ENCODE measurements at places on chromosomes 7 and 10.

DNA sequence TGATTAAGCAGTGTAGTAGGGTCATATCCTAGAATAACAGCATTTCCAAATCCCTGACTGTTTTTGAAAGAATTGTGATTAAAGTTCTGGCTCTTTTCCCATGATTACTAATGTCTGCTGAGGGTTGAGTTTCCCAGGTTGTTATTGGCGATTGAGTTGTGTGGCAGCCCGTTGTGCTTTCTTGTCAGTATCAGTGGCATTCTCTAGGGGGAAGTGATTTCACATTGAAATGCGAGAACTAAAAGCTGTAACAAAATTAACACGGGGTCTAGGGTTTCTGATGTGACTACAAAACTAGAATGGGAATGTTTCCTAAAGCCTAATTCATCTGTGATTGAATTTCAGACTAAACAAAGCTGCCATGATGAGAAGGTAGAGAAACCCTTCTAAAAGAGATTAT, 349.4 kb downstream of the EXOC4 start:
- no peak for DNase-seq

GRCh38 chr7:156942708-156943090, 6.8 kb upstream of the NOM1 start:
- no peak for DNase-seq

DNA sequence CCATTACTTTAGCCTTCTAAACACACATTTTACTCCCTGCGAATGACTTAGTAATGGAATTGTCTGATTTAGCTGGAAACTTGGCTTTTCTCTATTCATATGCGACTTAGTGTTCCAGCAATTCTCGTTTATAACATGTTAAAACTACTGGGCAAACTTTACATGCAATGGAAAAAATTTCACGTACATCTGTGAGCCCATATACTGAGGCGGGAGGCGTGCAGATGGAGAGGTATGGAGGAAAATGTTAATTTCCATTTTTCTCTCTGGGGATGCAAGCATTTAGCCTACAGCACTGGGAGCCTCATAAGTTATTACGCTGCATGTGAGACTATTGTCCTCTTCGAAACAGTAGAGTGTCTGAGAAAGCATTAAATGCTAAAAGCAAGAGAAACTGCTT, 591.5 kb upstream of the ANKRD30A start:
- DNase-seq: no peak

DNA sequence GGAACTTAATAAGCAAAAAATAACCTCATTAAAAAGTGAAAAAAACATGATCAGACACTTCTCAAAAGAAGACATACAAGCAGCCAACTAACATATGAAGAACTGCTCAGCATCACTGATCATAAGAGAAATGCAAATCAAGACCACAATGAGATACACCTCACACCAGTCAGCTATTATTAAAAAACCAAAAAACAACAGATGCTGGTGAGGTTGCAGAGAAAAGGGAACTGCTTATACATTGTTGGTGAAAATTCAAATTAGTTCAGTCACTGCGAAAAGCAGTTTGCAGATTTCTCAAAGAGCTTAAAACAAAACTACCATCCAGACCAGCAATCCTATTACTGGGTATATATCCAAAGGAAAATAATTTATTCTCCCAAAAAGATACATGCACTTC, 513.3 kb downstream of the MDFIC start:
- no peak for DNase-seq

GRCh38 chr7:78716876-78717275, 736.6 kb downstream of the MAGI2 start:
- no peak for DNase-seq

DNA sequence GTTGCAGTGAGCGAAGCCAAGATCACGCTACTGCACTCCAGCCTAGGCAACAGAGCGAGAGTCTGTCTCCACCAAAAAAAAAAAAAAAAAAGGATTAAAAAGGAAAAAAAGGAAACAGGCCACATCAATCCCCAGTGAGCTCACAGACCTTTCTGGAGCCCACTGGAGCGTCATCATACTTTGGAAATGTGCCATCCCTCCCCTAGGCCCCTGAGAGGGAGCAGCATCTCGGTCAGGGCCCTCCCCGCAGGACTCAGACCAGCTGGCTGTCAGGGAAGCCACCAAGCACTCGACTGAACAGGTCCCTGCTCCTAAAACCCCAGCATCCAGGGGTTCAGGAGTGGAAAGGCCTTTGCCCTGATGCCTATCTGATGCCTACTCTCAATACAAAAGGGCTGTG, 97.9 kb upstream of the SH2B2 start:
- DNase-seq: no peak

DNA sequence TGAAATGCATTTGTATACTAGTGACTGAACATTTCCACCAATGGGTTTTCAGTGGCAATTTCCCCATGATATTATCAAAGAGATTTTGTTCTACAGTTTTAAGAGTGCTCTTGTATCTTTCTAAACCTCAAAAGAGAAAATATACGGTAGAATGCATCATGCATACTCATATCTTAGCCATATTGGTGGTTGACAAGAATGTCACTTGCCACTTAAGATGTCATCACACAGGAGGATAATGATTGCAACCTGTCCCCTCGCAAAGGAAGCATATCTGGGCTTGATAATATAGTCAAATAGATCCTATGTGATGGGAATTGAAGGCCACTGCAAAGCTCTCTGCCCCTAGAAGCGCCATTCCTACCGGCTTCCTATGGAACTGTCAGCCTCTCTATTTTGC, 79.3 kb upstream of the ARMC3 start:
- DNase-seq: no peak

GRCh38 chr10:31001740-31002139, 29.9 kb downstream of the ZNF438 start:
- no peak for DNase-seq

DNA sequence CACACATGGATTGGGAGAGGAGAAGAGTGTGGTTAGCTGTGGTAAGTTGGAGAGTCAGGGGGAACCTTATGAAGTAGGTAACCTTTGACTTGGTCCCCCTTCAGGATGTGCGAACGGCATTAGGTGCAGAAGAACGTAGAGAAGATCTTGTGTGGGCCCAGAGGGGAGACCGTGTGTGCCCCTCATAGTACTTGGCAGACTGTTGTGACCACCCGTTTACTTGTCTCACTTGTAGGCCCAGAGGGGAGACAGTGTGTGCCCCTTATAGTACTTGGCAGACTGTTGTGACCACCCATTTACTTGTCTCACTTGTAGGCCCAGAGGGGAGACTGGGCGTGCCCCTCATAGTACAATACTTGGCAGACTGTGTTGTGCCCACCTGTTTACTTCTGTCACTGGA, 2.6 kb downstream of the GTPBP4 start:
- no peak for DNase-seq

- no peak for DNase-seq
These were observed 222.7 kb downstream of the PRPF18 start for GRCh38 chr10:13809427-13809826.

DNA sequence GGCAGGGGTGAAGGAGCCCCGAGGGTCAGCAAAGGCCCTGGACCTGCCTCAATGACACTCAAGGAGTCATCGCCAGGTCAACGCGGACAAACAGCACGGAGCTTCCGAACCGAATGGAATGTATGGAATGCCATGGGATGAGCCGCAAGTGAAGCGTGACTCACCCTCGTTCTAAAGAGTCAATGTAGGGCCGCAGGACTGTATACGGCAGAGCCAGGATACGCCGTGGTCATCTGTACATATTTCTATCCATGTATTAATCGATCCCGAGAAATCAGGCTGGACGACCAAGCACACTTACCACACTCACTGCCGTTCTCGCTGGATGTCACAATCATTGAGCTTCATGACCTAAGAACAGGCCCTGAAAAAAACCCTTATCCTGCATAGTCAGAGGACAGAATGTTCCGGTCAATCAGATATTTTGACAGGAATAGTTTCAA, 4.3 kb downstream of the SNX8 start:
- no peak for DNase-seq

DNA sequence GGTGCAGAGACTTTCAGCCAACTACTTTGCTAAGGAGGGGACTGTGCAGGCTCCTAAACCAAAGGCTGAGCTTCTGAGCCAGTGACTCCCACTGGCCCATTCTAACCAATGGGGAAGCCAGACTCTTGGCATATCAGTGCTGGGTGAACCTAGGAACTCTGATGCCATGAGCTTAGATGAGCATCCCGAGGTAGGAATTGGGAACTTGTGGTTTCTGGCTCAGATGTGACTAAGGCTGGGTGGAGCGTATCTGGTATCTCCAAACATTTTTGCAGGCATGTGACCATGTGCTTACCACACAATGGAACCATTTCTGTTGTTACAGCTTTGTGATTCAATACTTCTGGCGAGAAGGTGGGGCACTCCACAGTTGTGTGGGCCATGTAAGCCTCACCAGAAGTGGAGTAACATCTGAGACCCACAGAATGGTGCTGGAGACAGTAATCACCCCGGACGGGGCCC, 2.5 kb upstream of the AVPI1 start:
- no peak for DNase-seq

GRCh38 chr7:151345576-151346469, 4.2 kb downstream of the NUB1 start:
- no peak for DNase-seq

DNA sequence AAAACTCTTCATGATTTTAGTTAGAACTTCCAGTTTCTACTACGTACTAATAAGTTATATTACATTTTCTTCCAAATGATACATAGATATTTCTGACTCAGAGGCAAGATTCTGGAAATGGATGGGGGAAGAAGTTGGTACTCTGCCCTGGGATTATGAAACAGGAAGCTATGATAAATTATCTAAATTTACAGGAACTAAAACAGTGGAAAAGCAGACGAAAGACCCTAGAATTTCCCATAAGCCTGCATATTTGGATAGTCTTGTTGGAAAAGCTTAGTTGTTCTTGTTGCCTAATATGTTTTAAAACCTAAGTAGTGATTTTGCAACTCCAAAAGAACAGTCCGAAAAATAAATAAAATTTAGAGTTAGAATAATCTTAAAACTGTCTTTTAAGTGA, 21.8 kb downstream of the CFAP69 start:
- DNase-seq: no peak

DNA sequence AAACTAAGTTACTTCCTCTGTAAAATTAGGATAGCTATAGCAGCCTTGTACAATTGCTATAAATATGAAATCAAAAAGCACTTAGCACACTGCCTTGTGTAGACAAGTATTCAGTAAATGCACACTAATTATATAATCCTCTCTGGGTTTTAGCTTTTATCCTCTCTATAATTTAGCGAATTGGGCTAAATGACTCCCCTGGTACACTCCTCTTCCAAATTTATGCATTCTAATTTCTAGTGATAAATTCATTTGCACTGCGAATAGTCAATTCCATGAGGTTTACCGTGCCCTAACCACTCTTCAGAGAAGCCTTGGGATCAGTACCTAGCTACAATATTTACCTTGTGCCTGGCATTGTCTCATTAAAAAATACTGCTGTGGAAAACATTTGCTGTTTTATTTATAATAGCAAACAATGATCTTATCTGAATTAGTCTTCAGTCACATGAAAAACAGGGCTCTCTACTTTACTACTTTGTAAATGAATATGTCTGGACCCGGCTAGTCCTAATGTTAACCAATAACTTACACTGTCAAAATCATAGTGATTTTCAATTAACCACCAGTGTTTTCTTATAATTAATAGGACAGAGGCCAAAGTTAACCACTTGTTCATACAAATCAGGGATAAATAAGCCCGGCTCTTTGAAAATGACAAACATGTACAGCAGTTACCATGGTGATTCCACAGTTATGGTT, 577.9 kb downstream of the IPMK start:
- DNase-seq: no peak

GRCh38 chr10:20108021-20108420, 291.8 kb downstream of the PLXDC2 start:
- no peak for DNase-seq

DNA sequence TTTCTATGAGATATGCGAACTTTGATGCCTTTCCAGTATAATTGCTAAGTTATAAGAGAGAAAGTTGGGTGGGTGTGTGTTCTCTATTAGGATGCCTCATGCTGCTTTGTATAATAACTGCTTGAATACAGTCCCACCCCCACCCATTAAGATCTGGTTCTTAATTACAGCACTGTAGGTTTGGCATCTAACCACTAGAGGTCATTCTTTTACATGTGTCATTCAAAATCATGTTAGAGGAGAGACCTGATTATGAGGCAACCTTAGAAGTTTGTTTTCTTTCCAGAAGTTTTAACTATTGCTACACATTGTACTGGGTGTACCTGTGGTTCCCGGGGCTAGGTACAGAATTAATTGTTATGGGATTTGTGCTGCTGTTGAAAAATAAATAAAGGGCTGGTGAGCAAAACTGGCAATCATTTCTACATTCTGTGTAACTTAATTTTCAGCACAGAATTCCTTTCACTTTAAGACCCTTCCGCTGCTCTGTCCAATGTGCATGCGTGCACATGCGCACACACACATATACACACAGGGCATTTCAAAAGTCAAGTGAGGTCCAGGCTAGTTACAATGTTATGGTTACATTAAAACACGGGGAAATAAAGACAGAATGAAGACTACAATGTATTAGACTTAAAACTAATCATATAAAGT, 1156.3 kb downstream of the SORCS3 start:
- no peak for DNase-seq

DNA sequence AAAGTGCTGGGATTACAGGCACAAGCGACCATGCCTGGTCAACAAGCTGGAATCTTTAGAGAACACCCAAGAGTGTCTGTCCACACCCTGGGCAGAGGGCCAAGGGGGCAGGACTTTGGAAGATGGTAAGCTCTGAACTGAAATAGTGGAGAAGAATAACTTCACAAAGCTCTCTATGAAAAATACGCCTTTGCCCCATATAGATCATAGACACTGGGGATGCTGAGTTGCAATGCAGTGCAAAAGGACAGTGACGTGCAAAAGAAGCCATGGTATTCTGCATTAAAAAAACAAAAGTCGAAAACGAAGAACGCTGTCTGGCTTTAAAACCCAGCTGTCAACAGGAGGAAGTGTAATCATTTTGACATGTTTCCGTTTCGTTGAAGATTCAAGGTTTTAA, 353.6 kb downstream of the CALN1 start:
- no peak for DNase-seq

DNA sequence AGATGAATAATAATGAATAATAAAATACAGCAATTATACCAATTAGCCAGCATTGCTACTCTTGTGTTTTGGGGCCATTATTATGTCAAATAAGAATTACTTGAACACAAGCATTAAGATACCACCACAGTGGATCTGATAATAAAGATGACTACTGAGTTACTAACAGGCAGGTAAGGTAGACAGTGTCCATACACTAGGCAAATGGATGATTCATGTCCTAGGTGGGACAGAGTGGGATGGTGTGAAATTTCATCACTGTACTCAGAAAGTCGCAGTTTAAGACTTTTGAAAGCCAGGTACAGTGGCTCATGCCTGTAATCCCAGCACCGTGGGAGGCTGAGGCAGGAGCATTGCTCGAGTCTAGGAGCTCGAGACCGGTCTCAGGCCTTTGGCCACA, 8.7 kb upstream of the UNC5B start:
- DNase-seq: no peak

Data from stimulated activated CD8-positive, alpha-beta memory T cell treated with anti-CD3 and anti-CD28 coated beads, Interleukin-15, amount 100 ng/mL, for 24 hours (primary cell).